ENCODE measurements at places on chromosomes 12 and 14. TPM values are rescaled to one million over a fixed set of nuclear protein-coding genes. Genes with fewer than 3 reads are reported as not detected.
A peak's percentile ranks its signal among the peaks of the same experiment; 100 is the strongest.

C12orf56 gene
- not detected for total RNA-seq

COX14 gene
- total RNA-seq = 74.0 TPM

ANKS1B gene
- 7.9 TPM for total RNA-seq

CCDC198 gene
- not detected for total RNA-seq

- H3K36me3 ChIP-seq = no peaks in the 10 kb centered on the region
- H3K27me3 ChIP-seq = no peaks in the 10 kb centered on the region
- H3K27ac ChIP-seq = peak overlapping the region; percentile 45
- H3K4me1 ChIP-seq = peaks cover 40% of the 10 kb centered on the region
- DNase-seq = no peak
Measured at GRCh38 chr14:74575507-74575906, 36.5 kb downstream of the LTBP2 start.

DNA sequence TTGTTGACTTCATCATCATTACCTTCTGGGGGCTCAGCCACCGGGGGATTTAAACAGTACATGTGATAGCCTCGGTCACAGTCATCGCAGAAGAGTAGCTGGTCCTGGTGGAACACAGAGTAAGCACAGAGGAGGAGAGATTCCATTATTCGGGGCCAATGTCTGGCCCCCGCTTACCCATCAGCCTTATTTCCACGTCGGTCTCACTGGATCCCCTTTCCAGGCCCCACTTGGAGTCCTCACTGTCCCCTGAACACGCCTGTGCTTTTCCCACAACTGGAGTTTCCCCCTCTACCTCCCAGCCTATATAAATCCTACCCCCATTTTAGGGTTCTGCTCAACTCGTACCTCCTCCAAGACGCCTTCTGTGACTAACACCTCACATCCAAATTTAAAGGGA lies 274.0 kb downstream of the DPF3 start:
- H3K36me3 ChIP-seq = no peaks in the 10 kb centered on the region
- no peaks in the 10 kb centered on the region for H3K4me1 ChIP-seq
- H3K27me3 ChIP-seq = no peaks in the 10 kb centered on the region
- H3K27ac ChIP-seq = no peak overlapping the region

GRCh38 chr14:59239022-59239421 lies 50.6 kb downstream of the DAAM1 start:
- no peak overlapping the region for H3K4me3 ChIP-seq
- H3K27ac ChIP-seq = no peak overlapping the region

GRCh38 chr12:128823216-128823915 lies 392 bp downstream of the SLC15A4 start:
- no peaks in the 10 kb centered on the region for H3K36me3 ChIP-seq
- H3K27me3 ChIP-seq = no peaks in the 10 kb centered on the region
- peak overlapping the region; percentile 95 for H3K27ac ChIP-seq

GRCh38 chr14:74935360-74935680 lies 12.3 kb upstream of the RPS6KL1 start:
- DNase-seq = no peak
- no peaks in the 10 kb centered on the region for H3K27me3 ChIP-seq
- H3K4me1 ChIP-seq = peaks cover 42% of the 10 kb centered on the region
- H3K4me3 ChIP-seq = no peak overlapping the region

GRCh38 chr14:20652996-20653975 lies 11.8 kb upstream of the OR6S1 start:
- no peak for DNase-seq
- no peak overlapping the region for H3K4me3 ChIP-seq
- no peaks in the 10 kb centered on the region for H3K36me3 ChIP-seq
- H3K4me1 ChIP-seq = peaks cover 3% of the 10 kb centered on the region

DNA sequence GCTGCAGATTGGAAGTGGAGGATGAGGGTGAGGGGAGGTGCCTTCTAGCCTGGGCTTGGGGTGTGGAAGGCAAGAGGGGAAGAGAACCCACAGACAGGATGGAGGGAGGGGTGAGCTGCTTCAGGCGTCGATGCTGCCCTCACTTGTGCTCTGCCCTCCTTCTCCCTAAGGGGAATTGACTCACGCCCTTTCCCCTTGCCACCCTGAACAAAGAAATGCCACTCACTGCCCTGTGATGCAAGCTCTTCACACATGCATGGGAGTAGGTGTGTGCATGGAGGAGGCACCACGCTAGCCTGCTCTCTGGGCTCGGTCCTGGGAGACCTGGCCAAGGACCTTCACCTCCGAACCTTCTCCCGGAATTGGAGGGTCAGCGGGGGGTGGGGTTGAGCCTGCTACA lies 35.7 kb upstream of the PRMT8 start:
- H3K4me1 ChIP-seq = no peaks in the 10 kb centered on the region
- H3K27me3 ChIP-seq = no peaks in the 10 kb centered on the region
- H3K36me3 ChIP-seq = no peaks in the 10 kb centered on the region
- no peak overlapping the region for H3K27ac ChIP-seq
- no peak for DNase-seq

GRCh38 chr12:105555556-105556295 lies 225.2 kb downstream of the C12orf75 start:
- no peaks in the 10 kb centered on the region for H3K36me3 ChIP-seq
- no peak overlapping the region for H3K4me3 ChIP-seq
- no peak overlapping the region for H3K27ac ChIP-seq

Data from upper lobe of left lung (tissue), 6 donors.